ENCODE measurements at places on chromosomes 11 and 22.
A peak's percentile ranks its signal among the peaks of the same experiment; 100 is the strongest.

DNA sequence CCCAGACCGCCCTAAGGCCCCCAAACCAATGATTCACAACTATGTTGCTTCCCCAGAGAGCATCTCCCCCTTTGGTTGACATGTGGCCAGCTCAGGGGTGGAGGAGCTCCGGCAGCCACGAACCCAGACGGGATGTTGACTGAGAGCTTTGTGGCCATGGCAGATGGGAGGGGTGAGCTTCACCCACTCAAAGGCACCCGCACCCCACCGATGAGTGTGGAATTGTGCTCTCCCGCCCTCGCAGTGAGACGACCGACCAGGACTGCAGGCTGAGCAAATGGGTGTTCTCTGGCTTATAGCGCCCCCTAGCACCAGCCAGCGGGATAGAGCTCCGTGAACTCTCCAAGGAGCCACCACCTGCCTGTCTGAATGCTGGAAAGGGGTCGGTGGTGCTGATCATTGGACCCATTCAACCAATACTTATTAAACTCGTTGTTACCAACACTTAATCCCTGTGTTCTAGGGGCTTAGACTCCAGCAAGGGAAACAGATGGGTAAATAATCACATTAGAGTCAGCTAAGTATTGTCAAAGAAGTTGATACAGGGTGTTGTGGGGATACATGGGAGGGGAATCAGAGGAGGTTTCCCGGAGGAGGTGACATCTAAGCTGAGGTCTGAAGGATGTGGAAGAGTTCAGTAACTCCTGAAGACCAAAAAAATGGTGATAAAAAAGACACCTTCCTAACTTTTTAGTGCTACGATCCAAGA, 4.5 kb upstream of the TIMP3 start:
- DNase-seq = no peak

DNA sequence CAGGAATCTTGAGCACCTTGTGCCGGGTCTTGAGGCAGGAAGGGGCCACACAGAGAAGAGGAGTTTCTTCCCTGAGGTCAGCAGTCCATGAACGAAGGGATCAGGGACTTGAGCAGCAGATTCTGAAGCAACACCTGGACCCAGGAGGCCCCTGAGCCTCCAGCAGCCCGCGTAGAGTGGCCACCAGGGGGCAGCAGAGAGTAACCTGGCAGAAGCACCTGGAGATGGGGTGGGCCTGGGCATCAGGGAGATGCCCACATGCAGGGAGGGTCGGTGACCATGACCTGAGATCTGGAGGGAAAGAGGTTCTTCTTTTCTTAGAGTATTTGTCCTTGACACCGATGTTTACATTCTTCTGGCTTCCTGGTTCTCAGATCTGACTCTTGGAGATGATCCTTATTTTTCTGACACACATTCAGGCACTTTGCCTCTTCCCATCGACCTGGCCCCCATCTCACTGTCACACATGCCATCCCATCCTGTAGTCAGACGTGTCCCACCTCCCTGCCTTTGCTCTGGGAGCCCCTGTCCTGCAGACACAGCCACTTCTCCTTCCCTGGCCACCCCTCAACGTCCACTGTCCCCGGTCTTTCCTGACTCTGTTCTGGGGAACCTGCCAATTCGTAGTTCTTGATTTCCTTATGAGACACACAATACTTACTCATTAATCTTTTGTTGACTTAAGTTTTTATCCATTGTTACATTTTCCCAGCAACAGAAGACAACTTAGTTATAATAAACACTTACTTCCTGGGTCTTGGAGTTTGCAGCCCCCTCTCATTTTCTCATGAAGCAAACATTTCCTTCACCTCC, 66.5 kb downstream of the GGTLC2 start:
- no peak for DNase-seq

- DNase-seq = no peak
Observed at GRCh38 chr11:126466236-126467045, 111.0 kb downstream of the ST3GAL4 start.

GRCh38 chr11:32069361-32070058, 21.4 kb upstream of the RCN1 start:
- DNase-seq = peak; percentile 48

DNA sequence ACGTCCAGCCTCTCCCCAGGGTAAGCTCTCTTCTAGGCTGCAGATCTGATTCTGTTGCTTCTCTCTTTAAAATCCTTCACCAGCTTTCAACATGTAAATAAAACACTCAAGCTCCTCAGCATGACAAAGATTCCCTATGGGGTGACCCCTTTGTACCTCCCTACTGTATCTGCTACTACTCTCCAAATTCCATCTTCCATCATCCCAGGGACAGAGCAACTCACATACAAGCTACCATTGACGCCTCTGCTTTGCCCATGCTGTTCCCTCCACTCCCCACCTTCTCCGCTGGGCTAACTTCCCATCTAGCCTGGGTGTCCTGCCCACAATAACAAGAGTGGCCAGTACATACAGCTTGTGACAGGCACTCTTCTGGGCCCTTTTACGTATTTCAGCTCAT, 207.5 kb upstream of the ZBED5 start:
- DNase-seq = no peak

DNA sequence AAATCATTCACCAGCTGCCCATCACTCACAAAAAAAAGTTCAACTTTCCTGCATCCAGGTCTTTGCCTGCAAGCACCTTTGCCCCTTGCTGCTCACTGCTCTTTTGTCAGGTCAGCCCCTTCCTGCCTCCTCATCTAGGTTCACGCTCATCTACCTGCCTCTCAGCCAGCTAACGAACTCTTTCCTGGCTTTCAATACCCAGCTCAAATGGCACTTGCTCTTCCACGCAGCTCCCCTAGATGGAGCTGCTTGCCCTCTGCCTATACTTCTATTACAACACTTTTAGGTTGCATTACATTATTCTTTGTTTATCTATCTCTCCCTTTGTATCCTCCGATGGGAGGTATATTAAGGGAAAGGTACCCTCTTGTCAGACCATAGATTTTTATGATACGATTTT, 78.9 kb upstream of the TBCEL start:
- no peak for DNase-seq

DNA sequence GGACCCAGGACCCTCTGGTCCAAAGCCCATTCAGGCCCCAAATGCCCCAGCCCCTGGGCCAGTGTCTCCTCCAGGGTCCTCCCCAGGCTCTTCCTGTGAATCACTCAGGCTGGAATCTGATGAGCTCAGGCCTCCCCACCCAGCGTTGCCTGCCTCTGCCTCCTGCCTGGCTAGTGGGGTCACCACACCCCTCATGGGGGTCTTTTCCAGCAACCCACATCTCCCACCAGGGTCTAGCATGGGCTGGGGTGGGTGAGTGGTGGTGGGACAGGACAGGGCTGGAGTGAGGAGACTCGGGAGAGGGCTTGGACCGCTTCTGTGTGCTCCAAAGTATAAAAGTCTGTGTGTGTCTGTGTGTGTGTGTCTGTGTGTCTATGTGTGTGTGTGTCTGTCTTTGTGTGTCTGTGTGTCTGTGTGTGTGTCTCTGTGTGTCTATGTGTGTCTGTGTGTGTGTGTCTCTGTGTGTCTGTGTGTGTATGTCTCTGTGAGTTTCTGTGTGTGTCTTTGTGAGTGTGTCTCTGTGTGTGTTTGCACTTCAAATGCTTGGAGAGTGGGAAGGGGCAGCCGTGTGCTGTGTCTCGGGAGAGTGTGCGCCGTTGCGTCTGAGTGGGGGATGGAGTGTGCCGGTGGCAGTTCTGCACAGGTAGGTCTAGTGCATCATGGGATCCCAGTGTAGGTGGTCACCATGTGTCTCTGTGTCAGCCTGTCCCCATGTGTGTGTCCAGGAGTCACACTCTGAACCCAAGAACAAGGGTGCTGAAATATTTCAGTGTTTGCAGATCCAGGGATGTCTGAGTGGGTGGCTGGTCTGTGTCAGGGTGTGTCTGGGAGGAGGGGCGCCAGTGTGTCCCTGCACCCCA, 8.8 kb downstream of the RIN1 start:
- DNase-seq = no peak

GRCh38 chr11:46238078-46238966, 39.1 kb upstream of the CREB3L1 start:
- no peak for DNase-seq

DNA sequence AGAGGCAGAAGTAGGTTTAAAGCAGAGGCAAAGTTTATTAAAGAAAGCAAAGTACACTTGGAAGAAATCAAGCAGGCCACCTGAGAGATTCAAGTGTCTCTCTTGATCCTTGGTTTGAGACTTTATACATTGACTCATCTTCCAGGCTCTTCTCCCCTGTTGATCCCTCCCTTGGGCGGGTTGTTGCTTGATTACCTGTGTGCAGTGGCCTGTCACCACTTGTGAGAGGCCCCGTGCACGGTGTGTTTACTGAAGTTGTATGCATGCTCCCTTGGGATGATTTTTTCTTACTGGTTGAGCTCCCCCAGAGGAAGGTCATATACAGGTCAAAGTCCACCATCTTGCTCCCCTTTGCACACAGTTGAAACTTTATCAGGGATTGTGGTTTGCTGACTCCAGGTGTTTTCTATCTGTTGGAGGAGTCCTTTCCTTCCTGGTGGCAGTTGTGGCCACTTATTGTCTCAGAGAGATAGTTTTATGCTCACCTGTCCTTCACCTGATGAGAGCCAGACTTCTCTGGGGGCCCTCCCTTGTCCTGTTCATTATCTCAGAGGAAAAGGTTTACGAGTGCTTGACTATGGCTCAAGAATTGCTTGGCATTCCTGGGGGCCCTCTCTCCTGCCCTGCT, 16.3 kb upstream of the RBMXL2 start:
- no peak for DNase-seq

GRCh38 chr11:8203414-8203715, 34.5 kb upstream of the RIC3 start:
- no peak for DNase-seq

DNA sequence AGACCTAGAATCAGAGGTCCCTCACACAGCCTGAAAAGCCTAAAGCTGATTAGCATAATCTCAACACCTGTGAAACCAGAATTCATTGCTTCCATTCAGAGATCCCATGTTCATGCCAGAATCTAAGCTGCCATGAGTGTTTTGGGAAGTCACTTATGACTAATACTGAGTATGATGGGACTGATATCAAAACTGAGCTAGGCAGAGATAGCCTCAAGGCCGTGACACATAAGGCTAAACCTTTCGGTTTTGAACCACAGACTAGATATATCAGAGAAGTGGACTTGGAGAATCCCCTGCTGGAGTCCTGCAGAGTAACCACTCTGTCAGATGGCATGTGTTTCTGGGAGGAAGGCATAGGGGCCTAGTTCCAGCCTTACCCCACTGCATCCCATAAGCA, 23.1 kb upstream of the GLYATL2 start:
- no peak for DNase-seq

GRCh38 chr22:46073683-46074504, 76.4 kb upstream of the PPARA start:
- peak; percentile 65 for DNase-seq

DNA sequence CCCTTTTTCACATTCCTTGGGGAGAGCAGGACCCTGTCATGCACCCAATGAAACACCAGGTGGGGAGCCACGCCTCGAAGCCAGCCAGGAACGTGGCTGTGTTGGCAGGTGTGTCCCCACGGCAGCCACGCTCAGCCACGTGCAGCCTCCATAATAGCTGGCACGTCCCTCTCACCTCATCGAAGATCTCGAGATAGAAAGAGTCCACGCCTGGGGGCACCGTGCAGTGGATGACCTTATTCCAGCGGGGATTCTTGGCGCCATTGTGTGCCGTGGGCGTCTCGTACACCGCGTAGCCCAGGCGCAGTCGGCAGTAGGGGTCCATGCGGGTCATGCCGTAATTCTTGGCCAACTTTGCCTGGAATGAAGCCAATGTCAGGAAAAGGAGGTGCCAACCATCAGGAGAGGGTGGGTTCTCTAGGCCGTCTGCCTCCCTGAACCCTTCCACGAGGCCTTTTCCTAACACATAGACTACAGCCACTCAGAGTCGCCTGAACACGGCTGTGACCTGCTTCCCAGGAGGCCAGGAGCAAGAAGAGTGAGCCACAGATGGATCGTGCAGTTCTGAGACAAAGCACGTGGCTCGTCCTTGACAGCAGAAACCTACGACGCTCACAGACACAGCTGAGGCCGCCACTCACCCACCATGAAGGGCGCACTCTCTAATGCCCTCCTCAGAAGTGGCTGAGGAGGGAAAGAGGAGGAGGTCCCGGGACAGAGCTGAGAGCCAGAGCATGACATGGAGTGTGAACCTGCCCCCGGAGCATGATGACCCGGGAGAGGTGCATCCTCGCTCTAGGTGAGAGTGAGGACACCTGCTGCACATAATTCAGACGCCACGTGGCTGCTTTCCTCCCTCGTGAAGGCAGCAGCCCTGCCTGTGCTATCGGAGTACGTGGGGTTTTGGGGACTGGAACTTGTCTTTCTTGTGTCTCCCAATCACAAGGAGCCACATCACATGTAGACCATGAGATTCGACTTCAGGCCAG, 19.1 kb downstream of the TOLLIP start:
- no peak for DNase-seq

DNA sequence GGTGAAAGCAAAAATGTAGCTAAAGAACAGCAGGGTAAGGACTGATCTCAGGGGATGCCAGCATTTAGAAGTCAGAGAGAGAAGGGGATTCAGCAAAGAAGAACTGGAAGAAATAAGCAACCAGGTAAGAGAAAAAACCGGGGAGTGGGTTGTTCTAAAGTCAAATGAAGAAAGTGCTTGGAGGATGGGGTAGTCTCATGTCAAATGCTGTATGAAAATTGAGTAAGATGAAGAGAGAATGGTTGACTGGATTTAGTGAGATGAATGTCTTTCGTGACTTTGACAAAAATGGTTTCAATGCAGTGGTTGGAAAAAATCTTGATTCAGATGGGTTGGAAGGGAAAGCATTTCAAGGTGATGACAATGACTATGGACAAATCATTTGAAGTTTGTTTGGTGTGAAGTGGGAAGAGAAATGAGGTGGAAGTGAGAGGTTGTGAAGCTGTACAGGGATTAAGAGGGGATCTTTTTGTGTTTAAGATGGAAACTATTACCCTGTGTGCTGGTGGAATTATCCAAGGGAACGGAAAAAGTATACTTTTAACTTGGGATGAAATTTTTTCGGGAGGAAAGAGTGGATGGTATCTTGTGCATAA, 484.0 kb downstream of the ETS1 start:
- no peak for DNase-seq
